Esophagus squamous epithelium (tissue), 5 donors: ENCODE measurements at places on chromosomes 1 and 21.

- no peak for DNase-seq
Observed at GRCh38 chr1:155984341-155984740, 6.0 kb upstream of the ARHGEF2 start.

DNA sequence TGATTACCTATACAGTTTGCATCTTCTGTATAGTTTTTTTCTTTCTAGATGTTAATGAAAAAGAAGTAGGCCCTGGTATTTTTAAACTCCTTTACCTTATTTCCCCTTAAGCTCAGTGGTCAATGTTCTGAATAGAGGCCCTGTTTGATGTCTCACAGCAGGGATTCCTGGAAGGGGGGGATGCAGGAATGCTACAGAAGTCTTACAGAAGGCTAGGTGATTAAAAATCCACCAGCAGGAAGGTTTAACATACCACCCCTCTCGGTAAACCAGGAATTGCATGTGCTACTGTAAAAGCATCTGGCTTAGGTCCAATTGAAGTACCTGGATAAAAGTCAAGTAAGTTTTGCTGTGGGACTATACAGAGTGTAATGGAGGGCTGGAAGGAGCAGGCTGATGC lies 78.3 kb downstream of the NOS1AP start:
- no peak for DNase-seq

DNA sequence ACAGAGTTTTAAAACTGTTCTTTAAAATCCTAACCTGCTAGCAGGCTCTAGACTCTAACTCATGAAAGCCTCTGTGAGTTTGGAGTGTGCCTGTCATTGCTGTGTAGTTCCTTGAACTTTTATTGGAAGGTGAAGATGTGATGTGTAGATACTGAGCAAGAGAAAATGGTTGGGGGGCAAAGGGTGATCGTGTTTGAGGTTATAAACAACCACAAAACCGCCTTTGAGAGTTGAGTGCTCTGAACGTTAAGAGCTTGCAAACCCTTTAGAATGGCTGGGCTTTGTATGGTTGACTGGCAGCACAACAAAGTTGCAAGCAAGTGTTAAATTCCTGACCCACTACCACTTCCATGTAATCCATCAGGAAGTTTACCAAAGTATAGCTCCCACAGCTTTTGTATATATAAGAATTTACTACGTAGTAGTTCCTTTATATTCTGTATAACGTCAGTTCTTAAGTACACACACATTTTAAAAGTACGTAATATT lies 19.6 kb downstream of the BACE2 start:
- no peak for DNase-seq

GRCh38 chr1:177301425-177302124 lies 130.8 kb downstream of the BRINP2 start:
- DNase-seq = no peak

- no peak for DNase-seq
Observed at GRCh38 chr21:32306021-32306780, 7.5 kb downstream of the MRAP start.

- no peak for DNase-seq
Observed at GRCh38 chr1:44826375-44827196, 16.5 kb downstream of the PTCH2 start.

- no peak for DNase-seq
Observed at GRCh38 chr1:5709461-5709975, 282.7 kb downstream of the NPHP4 start.

DNA sequence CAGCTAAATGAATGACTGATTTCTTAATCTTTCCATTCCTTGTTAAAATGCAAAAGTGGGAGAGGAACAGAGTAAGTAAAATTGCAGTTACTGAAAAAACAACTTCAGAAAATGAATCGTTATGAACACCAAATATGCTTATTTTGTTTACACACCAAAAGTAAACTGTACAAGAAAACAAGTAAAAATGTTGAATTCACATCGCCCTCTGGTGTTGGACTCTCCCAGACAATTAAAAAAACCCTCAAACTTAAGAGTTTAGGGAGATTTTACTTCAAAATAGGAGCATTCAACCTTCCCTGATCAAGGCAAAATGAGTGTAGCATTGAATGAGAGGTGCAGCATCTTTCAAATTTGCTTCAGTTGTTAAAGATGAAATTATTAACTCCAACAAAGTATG lies 19.4 kb upstream of the ESRRG start:
- DNase-seq = no peak

DNA sequence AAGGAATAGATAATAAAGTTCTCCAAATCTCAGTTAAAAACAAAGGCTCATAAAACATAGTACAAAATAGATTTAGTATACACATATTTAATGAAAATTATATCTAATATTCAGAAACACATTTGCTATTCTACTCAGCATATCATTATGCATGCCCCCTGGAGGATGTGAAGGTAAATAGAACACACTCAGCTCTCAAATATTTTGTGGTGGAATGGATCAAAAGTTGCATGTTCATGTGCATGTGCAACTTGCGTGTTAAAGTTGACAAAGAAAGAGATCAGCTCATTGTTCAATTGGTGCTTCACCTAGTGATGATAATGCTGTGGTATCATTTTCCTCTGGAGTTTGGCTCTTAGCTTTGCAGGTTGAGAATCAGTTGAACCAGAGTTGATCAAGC lies 4.9 kb upstream of the ZNF644 start:
- no peak for DNase-seq

DNA sequence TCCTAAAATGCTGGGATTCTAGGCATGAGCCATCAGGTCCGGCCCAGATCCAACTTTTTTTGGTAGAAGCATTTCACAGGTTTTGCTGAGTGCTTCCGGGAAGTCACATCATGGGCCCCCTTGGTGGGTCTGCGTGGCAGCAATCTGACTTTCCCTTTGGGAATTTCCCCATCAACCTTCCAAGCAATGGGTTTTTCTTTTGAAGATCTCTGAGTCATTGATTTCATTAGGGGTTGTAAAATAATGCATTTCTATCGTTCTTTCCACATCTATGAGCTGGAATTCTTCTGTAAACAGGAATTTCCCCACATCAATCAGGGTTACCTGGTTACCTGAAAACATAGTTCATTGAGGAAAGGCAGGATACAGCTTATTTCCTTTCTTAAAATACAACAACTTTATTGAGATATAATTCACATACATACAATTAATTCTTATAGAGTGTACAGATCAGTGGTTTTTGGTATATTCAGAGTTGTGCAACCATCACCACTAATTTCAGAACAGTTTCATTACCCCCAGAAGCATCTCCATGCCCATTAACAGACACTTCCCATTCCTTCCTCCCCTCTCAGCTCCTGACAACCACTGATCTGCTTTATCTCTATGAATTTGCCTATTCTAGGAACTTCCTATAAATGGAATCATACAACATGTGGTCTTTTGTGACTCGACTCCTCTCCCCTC lies 9.9 kb upstream of the ZBTB17 start:
- DNase-seq = no peak

- DNase-seq = no peak
Observed at GRCh38 chr1:164728719-164729118, 169.7 kb downstream of the PBX1 start.

DNA sequence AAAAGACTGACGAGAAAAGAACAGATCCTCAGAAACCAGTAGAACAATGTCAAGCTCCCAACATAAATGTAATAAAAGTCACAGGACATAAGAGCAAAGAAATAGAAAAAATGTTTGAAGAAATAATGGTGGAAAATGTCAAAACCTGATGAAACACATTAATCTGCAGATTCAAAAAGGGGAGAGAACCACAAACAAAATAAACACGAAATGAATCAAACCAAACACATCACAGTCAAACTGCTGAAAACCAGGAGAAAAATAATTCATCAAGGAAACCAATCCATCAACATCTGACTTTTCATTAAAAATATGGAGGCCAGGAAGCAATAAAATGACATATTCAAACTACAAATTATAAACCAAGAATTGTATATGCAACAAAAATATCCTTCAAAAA lies 31.9 kb downstream of the TRIM33 start:
- no peak for DNase-seq

- DNase-seq = no peak
Observed at GRCh38 chr21:20856926-20857325, 141.3 kb upstream of the NCAM2 start.

GRCh38 chr1:20078171-20078651 lies 8.2 kb downstream of the PLA2G5 start:
- DNase-seq = no peak

- DNase-seq = no peak
Observed at GRCh38 chr1:45116340-45116739, 90.1 kb downstream of the ZSWIM5 start.

DNA sequence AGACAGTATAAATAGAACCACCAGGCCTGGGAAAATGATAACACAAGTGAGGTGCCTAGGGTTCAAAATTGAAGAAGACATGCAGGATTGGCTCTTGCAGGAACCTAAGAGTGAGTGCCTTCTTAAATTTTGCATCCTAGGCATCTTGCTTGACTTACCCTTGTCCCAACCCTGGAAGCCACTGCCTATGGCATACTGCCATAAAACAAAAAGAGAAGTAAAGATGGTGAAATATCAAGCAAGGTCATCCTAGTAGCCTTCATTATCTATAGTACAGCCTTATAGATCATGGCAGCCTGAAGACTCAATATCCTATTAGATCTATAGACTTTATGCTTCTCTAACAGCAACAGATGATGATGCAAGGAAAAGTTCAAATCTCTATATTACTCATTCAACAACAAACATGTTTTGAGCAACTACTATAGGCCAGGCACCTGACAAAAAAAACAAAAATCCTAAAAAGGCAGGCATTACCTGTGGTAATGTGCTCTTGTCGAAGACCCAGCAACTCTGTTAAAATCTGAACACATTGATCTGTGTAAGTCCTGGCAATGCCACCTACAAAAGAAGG lies 6.3 kb downstream of the AP4B1 start:
- DNase-seq = no peak
